ENCODE measurements at places on chromosomes 2 and 18.

DNA sequence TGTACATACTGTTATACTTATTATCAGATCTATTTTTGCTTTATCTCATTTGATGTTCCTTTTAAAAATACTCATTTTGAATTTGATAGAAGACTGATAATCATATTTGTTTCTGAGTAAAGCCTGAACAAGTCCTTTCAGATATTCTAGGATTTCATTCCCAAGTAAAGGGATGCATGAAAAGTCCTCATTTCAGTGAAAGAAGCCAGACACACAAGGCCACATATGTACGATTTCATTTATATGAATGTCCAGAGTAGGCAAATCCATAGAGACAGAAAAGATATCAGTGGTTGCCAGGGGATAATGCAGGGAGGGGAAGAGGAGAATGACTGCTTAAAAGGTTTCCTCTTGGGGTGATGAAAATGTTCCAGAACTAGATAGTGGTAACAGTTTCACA, 53.4 kb downstream of the DSC3 start:
- DNase-seq, result no peak

DNA sequence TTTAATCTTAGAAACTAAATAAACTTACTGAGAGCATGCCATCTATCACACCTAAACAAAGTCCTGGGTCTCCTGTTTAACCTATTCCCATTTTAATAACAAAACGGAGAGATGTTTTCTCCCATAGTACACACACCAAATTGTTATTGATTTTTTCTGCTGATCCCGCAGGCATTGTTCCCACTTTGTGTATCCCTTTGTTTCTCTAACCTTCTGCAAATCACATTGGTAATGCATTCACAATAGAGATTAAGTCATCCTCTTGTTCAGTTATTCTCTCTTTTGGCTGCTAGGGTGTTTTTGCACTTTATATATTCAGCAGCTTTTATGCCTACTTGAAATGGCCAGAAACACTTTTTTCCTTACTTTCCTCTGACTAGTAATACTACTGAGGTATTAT, 1071.9 kb upstream of the CDH2 start:
- no peak for DNase-seq

DNA sequence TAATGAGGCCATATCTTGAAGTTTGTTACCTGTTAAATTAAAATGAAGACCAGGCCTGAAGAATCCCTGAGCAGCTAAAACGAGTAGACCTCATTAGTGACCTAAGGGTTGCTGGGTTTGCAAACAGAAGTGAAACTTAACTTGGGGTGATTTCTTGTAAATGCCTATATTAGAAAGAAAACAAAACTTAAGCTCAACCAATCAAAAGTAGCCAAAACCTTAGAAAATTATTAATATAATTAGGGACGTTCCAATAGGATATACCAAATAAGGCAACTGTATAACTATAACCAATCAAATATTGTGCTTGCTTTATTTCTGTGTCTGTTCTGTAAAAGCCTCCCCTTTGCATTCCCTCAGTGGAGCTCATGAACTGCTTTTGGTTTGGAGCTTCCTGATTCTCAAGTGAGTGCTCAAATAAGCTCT, 137.9 kb upstream of the VRK2 start:
- no peak for DNase-seq

DNA sequence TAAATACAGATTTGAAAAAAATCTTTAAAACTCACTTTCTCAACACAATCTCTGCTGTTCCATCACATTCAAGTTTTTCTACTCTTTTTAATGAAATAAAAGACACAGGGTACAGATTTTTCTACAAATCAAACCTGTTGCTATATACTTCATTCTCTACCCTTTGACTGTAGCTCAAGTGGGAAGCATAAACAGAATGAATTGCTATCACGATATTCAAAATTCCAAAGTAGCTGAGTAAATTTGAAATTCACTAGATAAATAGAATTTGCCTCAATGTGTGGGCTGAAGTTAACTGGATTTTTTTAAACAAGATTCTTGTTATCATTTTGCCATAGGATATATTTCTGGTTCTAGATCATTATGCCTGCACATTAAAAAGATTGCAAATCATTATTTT, 185.9 kb downstream of the ZNF521 start:
- no peak for DNase-seq

DNA sequence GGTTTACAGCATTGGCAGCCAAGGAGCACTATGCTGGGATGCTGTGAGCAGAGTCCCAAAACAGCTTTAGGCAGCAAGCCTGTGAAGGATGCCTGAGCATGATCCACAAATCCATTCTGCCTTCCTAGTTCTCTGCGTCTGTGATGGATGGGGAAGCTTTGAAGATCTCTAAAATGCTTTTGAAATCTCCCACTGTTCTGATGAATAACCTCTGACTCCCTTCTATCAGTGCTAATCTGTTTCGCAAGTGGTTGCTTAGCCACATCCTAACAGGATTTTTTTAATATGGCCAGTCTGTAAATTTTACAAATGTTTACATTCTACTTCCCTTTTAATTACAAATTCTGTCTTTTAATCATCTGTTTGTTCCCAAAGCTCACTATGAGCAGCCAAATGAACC, 319.2 kb downstream of the GULP1 start:
- DNase-seq, result no peak

GRCh38 chr2:138700716-138701115, 79.5 kb downstream of the NXPH2 start:
- DNase-seq, result no peak

- no peak for DNase-seq
Measured at GRCh38 chr18:48929941-48930713, 20.6 kb downstream of the SMAD7 start.

GRCh38 chr2:98935111-98935770, 784 bp downstream of the CRACDL start:
- DNase-seq, result no peak

DNA sequence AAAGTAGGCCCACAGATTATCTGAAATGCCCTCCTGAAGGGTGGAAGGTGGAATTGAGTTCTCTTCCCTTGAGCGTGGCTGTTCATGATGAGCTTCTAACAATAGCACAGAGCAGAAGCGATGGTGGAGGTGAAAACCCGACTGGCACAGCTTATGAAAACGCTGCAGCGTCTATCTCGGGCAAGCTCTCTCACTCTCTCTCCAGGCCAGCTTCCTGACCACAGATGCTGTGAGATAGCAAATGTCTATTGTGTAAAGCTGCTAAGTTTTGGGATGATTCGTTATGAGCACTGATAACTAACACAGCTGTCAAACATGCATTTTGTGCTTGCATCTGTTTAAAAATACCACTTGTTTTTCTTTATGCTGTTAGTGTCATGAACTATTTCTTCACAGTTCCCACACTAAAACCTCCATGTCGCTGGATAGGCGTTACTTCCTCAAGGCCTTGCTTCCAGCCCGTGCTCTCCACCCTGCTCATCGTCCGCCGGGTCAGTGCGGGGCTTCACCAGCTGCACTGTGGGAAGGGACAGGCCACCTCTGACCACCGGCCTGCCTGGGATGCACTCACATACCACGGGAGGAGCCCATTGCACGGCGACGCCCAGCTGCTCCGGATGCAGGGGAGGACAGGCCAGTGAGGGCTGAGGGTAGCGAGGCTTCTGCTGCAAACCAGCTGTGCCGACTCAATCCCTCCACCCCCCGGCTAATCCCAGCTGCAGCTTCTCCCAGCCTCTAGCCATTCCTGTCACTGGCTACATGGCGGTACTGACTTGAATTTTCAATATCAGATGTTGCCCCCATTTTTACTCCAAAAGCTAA, 60.0 kb upstream of the OTOS start:
- no peak for DNase-seq

GRCh38 chr18:76494231-76495005, 624 bp downstream of the ZNF516 start:
- DNase-seq, result no peak

DNA sequence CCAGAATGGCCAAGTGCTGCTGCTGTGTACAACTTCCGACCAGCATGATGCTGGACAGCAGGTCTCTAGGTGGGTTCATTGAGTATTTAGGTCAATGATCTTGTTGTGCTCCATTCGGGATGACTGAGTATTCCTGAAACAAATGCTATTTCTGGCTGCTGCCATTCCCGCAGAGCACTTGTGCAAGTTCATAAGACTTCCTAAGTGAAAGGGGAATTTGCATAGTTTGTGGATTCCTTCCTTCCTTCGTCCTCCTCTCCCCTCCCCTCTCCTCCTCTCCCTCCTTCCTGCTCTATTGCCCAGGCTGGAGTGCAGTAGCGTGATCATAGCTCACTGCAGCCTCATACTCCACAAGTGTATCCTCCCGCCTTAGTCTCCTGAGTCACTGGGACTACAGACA, 40.4 kb downstream of the LDLRAD4 start:
- no peak for DNase-seq

DNA sequence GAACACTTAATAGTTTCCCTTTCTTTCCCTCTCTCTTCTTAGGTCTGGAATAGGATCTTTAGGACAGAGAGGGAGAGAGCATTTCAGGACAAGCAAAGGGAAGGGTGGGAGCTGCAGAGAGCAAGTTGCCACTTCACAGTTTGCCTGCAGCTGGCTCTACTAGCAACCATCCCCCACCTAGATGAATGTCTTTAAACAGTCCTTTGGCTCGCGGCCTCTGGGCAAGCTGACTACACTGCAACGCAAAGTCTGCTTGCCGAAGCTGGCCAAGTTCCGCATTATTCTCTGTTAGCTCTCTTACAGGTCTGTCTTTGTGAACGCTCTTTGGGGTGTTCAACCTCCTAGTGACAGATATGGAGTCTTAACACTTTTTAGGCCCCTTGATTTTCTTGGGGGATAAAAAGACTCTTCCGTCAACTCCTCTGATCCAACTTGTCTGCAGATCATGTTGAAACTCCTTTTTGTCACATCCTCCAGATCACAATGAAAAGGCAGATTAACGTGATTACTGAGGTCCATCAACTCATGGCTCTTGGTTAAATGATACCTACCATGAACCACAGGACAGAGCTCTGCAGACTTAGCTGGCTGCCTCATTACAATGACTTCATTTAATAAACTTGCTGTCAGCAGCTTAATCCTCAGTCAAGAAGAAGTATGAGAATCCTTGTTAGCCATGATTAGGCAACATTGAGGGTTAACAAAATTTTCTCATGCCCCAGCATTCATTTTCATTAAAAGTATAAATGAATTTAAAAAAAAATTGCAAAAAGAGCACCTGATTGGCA, 74.6 kb downstream of the SLC4A3 start:
- no peak for DNase-seq

GRCh38 chr2:127675331-127676261, at the start of gene LIMS2:
Gene LIMS2, minus strand, starts transcription at chr2:127675530. Its CDS starts 506 bp downstream, at chr2:127675024.
- no peak for DNase-seq

DNA sequence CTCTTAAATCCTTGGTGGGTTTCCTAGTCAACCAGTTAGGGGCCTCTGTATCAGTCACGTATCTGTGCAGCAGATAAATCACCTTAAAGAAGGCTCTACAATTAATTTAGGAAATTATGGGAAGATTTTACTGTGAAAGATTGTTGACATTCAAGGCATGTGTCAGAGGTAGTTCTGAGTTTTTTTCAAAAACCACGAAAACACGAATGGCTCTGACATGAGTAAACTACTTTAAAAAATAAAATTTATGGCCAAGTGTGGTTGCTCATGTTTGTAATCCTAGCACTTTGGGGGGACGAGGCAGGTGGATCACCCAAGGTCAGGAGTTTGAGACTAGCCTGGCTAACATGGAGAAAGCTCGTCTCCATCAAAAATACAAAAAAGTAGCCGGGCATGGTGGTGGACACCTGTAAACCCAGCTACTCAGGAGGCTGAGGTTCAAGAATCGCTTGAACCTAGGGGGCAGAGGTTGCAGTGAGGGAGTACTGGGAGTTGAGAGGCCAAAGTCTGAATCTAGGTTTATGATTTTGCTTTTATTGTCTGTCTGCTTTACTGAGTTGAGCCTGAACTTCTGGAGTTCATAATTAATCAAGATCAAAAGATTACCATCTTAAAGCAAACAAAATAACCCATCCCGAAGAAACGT, 77.1 kb downstream of the SPRED2 start:
- no peak for DNase-seq

GRCh38 chr18:36672437-36673344, 156.1 kb downstream of the TPGS2 start:
- no peak for DNase-seq

GRCh38 chr2:168639018-168639417, 163.4 kb upstream of the NOSTRIN start:
- DNase-seq, result no peak

GRCh38 chr18:8602040-8602439, 7.2 kb upstream of the RAB12 start:
- DNase-seq, result no peak

All from pulmonary artery endothelial cell (primary cell).